Naive B cell (primary cell): ENCODE measurements at places on chromosomes 12 and 14. TPM values are rescaled to one million over a fixed set of nuclear protein-coding genes. Genes with fewer than 3 reads are reported as not detected.

The TMEM119 gene
- polyA plus RNA-seq = not detected

The NOS1 gene
- not detected for polyA plus RNA-seq

The BCL7A gene
- polyA plus RNA-seq = 101 TPM

The RPL10L gene
- polyA plus RNA-seq = not detected

DNA sequence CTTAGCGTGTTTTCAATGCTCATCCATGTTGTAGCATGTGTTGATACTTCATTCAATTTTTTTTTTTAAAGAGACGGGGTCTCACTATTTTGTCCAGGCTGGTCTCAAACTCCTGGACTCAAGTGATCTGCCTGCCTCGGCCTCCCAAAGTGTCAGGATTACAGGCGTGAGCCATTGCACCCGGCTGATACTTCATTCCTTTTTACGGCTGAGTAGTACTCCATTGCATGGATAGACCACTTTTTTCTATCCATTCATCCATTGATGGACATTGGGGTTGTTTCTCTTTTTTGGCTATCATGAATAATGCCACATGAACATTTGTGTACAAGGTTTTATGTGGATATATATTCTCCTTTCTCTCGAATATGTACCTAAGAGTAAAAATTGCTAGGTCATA lies 1.2 kb downstream of the P2RX7 start:
- no peak for DNase-seq

DNA sequence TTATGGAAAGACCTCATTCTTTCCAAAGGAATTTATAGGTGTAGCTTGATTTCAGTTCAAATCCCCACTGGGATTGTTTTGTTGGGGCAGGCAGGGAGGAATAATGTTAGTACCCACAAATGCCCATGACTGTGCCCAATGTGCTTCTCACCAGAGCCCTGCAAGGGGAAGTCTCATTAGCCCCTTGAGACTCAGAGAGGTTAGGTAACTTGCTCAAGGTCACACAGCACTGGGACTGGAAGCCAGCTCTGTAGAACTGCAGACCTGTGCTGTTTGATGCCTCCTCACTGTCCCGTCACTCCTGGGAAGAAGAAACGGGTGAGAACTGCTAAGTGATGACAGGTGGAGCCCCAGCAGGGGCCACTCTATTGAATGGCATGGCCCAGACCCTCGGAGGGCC lies 8.9 kb downstream of the ANKRD9 start:
- DNase-seq = no peak

- DNase-seq = no peak
Observed at GRCh38 chr12:58455136-58455535, 465.2 kb downstream of the LRIG3 start.

DNA sequence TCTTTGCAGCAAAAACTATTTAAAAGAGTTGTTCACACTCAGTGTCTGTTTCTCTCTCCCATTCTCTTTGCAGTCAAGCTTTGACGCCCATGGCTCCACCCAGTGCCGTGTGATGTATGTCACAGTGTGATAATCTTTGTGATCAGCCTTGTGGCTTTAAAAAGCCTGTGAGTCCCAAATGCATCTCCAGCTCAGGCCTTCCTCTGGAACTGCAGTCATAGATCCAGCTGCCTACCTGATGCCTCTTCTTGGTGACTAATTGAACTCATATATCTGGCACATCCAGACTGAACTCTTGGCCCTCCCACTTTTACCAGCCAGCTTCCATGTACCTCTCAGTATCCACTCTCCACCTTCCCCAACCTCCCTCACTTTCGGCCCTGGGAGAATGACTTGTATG lies 182.8 kb upstream of the ARHGAP5 start:
- DNase-seq = no peak

DNA sequence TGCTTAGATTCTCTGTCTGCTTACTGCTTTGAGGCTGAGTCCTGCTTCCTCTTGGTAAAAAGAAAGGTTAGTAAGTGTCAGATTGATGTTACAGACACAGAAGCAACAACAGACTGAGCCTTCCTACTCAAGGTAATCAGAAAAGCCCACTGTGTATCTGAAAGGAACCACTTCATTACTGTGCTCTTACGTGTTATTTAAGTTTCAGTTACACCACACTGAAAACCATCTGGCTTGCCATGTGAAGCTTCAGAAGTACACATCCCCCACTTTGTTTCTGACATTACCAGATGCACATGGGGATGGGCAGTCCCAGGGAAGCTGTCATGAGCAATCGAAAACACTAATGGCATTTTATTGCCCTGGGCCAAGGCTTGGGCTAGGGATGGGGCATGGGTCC lies 1290.1 kb downstream of the AACS start:
- no peak for DNase-seq

GRCh38 chr14:53247596-53248370 lies 94.7 kb upstream of the DDHD1 start:
- no peak for DNase-seq

DNA sequence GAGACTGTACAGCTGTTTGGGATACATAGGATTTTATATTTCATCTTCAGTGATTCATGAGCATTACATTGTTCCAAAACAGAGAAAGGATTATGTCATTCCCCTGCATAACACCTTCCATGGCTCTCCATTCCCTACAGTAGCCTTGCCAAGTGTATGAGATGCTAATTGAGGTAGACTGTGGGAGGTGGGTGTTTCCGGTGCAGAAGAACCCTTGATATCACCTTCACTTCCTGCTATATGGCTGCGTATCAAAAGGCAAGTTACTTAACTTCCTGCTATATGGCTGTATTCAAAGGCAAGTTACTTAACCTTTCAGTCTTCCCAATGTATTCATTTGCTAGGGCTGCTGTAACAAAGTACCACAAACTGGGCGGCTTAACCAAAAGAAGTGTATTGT lies 11.2 kb downstream of the FAR2 start:
- DNase-seq = no peak

DNA sequence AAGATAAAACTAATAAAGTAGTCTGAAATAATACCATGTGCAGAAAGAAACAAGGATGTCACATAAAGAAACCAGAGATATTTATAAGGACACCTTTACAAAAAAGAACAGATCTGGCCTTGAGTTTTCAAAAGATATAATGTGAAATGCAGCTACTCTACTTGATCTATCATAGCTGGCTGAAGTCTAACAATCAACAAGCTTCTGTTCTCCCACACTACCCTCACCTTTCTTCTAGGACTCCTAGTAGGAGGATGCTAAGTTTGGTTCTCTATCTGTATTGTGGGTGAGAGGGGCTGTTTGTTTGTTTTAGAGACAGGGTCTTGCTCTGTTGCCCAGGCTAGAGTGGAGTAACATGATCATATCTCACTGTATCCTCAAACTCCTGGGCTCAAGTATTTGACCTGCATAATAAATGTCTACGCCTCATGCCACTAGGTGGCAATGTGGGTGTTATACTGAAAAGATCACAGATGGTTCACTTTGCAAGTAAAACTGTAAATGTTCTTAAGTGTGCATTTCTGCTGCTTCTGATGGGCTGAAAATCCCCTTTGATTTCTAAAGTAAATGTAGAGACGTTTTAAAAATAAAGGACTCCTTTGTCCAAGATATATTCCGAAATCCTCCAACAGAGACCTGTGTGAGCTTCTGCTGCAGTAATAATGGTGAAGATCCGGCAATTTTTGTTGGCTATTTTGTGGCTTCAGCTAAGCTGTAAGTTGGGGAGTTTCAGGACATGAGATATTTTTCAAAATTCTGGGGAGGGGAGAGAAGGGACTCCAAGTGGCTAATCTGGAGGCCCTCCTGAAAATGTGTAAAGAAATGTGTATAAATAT lies 269.3 kb downstream of the DAD1 start:
- peak; percentile 38 for DNase-seq

- DNase-seq = no peak
Observed at GRCh38 chr12:46432325-46432724, 59.8 kb upstream of the SLC38A2 start.

DNA sequence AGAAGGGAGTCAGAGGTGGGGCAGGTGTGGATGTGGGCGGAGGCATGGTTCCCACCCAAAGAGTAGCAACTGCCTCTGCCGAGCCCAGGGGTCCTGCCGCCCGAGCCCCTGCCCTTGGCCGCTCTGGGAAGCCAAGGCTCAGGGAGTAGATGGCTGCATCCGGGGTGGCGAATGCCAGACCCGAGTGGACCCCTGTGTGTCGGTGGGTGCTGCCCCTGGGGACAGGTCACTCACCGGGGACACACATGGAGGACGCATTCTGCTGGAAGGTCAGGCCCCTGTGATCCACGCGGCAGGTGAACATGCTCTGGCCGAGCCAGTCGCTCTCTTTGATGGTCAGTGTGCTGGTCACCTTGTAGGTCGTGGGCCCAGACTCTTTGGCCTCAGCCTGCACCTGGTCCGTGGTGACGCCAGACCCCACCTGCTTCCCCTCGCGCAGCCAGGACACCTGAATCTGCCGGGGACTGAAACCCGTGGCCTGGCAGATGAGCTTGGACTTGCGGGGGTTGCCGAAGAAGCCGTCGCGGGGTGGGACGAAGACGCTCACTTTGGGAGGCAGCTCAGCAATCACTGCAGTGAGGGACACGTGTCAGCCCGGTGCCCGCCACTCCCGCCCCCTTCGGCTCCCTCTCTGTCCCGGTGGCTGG lies 329.0 kb downstream of the TMEM121 start:
- peak; percentile 0 for DNase-seq

- DNase-seq = no peak
Observed at GRCh38 chr14:106652494-106652893, 1126.1 kb downstream of the TMEM121 start.

- DNase-seq = no peak
Observed at GRCh38 chr14:68379510-68380328, 413.1 kb downstream of the ZFP36L1 start.
